Cortex of kidney (tissue), 1 donor: ENCODE measurements at places on chromosomes 7 and 10.

DNA sequence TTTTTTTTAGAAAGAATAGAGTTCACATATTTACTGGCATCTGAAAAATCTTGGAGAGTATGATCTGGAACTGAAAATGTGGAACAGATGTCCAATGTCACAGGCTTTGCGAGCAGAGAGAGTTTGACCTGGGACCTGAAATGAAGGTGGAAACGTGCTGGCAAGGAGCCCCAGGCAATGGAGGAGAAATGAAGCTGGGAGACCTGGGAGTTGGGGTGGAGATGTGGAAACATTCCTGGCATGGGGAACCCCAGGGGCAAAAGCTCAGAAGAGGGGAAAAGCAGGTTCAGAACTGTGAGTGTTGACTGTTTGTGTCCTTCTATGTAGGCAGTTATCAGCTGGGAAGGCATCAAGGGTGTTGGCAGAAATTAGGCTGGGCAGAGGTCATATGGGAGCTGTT lies 7.3 kb upstream of the PNLIPRP2 start:
- no peak for DNase-seq

GRCh38 chr10:36739884-36740445 lies 385.4 kb upstream of the ANKRD30A start:
- no peak for DNase-seq

GRCh38 chr10:50347394-50347802 lies 96.1 kb upstream of the ASAH2 start:
- no peak for DNase-seq

- DNase-seq = no peak
These were observed 438.0 kb downstream of the CNTNAP2 start for GRCh38 chr7:146554556-146554955.

DNA sequence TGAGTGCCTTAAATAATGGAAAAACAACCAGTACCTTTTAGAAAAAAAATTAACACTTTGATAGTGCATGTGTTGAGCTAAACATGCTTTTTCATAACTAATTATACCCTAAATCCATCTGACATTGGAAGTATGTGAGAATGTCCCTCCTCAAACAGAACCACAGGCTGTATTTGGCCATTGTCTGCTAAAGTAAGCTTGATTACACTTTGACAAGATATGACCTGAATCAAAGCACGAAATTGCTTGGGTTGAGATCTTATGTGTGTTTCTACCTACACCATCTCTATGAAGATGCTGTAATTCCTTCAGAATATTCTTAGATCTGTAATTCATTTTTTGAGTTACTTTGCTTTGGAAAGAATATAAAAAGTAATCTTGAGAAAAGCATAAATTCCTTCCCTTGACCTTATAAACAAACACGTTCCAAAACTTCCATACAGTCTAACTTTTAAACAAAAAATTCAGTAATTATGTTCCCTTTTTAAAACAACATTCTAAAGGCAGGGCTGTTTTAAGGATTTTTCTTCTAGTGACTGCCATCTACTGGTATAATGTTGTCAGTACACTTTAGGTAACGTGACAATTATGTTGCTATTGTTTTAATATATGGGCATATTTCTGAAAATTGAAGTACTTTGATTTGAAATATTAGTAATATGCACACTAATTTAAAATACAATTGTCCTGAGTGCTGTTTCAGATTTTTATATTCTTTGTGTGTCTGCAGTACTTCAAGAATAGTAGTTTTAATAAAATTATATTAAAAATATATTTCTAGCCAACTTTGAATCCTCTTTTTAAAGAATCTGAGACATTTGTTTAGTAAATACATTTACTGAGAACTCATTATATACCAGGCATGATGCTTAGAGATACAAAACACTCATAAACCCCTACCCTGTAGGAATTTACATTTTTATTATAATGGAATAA lies 20.9 kb downstream of the CD36 start:
- no peak for DNase-seq

DNA sequence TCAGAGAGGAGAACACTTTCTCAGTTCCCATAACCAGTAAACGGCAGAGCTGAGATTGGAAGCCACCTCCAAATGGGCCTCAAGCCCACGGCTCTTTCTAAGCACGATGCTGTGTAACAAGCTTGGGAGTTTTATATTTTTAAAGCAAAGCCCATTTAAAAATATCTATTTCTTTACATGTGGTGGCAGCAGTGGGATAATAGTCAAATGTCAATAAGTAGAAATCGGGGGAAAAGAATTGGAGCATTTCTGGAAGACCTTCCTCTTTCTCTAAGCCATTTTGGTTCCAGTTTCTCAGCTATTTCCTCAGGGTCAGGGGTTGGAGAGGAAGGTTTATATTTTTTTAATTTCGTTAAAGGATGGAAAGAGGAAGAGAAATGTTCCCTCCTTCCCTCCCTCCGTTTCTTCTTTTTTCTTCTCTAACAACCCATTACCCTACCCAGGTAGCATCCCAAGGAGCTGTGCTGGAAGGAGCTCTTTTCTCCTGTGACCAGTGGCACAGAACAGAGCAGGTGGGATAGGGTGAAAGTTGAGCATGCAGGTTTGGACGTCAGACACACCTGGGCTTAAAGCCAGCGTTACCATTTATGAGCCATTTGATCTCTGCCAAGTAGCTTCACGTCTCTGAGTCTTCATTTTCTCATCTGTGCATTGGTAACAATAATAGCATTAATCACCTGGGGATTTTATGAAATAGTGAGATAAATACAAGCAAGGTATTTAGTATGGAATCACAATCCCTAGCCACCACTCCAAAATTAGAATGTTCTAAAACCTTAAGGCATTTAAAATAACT lies 515.7 kb downstream of the RPS24 start:
- DNase-seq = no peak

DNA sequence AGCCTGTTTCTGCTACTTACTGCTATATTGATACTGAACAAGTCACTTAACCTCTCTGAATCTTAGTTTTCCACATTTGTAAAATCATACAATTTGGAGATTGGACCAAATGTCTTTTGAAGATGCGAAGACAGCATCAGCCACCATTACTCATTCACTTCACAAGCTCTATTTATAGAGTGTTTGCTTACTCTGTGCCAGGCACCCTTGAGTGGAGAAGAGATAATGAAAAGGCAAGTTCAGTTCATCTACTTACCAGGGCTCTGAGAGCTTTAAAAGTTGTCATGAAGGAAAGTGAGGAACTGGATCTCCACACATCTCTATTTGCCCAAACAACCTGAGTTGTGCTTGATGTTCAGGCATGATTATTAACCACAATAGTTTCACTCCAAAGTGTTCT lies 277.5 kb downstream of the CSTF2T start:
- DNase-seq = no peak

- no peak for DNase-seq
These were observed 3.1 kb downstream of the NACAD start for GRCh38 chr7:45085619-45086200.

DNA sequence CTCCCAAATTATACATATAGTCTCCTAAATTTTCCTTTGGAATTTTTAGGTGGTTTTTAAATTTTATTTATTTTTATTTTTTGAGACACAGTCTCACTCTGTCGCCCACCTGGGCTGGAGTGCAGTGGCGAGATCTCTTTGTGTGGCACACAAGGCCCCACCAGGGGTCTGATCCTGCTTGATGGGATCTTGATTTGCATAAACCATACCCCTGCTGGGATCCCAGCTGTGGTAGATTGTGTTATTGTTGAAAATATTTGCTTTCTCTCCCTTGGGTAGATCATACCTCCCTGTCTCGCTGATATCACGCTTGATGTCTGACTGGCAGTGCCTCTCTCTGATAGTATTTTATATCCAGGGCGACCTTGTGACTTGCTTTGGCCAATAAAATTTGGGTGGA lies 5.6 kb upstream of the MUC3A start:
- DNase-seq = no peak

DNA sequence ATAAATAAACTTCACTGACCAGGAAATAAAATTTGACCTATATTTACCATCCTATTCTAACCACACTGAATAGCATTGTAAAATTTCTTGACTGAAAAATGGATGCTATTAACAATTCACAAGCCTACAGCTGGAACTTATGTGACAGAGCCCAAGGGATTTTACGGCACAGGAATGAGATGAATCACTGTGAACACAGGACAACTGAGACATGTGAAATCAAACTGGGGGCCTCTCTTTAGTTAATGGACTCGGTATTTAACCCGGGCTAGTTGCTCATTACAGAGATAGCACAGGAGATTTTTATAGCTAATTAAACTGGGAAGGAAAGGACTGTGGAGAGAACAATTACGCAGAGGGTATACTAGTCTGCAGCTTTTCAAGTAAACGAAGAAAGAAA lies 100.6 kb downstream of the MICU1 start:
- no peak for DNase-seq

DNA sequence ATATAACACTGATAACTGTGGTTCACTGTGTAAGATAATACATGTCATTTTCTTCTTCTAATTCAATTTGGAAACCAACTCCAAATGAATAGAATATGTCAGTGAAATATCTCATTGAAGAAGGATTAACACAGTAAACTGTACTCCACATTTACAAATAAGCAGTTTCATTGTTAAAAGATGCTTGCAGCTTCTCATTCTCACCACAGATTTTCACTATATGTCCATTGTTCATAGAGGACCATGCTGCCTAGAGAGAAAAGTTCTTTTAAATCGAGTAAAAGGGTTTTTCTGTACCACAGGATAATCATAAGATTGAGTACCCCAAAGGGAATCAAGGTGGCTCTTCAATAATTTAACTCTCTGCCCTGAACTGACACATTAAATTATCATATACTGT lies 165.5 kb downstream of the LRRN3 start:
- DNase-seq = no peak

GRCh38 chr7:92588561-92588960 lies 1.6 kb downstream of the FAM133B start:
- no peak for DNase-seq

GRCh38 chr7:30893357-30893756 lies 18.3 kb upstream of the AQP1 start:
- DNase-seq = no peak

- no peak for DNase-seq
These were observed 26.5 kb upstream of the BET1 start for GRCh38 chr7:94030634-94031033.

GRCh38 chr7:22129166-22129565 lies 183.5 kb upstream of the CDCA7L start:
- no peak for DNase-seq

- DNase-seq = no peak
These were observed 38.7 kb upstream of the PPP1R17 start for GRCh38 chr7:31648288-31648687.

DNA sequence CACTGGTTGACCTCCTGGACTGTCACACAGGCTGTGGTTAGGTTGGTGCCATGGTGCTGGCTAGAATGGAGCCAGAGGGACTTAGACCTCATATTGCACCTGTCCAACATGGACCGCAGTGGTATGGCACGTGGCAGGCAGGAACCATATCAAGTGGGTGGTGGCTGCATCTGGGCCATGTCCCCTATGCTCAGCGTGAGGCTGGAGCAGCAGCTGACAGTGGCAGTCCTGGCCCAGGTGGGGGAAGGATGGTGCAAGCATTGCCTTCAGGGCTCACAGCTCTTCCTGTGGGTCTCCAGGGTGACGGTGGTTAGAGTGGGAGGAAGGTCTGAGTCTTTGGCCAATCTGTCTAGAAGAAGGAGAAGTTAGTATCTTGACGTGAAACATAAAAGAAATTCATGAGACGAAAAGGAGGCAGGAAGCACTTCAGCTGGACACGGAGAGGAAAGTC lies 54.5 kb upstream of the PFKFB3 start:
- no peak for DNase-seq

GRCh38 chr7:55260676-55261385 lies 104.3 kb upstream of the LANCL2 start:
- DNase-seq = no peak

DNA sequence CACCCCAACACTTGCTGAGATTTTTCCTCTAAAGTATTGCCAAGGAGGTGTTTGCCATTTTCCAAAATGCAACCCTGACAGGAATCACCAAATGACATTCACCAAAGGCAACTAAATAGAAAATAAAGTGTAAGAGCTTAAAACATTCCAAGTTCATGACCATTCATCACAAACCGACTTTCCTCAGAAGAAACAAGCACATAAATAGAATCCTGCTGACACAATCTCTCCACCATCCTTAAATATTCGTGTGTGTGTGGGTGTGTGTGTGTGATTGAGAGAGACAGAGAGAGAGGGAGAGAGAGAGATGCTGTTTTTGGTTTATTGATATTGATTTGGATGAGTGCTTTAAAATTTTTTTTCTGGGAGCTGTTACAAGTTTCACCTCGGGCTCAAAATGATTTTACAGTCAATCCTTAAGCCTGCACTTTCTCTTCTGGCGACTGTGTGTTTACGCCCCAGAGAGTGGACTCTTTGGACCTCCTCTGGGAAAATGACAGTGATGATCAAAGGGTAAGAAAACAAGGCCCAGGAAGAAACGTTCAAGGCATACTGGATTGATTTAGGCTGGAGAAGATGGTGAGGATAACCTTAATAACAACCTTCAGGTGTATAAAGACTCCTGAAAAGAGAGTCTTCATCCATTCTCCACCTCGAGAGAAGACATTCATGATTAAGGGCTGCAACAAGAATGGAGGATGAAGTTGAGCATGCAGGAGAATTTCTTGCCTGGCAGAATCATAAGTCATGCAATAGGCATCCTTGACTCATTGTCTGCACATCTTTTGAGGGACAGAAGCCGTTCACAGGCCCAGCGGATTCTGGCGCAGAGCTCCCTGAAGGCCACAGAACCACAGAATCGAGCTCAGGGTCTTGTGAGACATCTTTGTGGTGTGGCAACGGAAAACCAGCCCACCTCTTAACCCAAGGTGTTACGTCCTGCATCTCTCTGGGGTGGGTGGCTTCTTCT lies 104.4 kb upstream of the FGFR2 start:
- no peak for DNase-seq

DNA sequence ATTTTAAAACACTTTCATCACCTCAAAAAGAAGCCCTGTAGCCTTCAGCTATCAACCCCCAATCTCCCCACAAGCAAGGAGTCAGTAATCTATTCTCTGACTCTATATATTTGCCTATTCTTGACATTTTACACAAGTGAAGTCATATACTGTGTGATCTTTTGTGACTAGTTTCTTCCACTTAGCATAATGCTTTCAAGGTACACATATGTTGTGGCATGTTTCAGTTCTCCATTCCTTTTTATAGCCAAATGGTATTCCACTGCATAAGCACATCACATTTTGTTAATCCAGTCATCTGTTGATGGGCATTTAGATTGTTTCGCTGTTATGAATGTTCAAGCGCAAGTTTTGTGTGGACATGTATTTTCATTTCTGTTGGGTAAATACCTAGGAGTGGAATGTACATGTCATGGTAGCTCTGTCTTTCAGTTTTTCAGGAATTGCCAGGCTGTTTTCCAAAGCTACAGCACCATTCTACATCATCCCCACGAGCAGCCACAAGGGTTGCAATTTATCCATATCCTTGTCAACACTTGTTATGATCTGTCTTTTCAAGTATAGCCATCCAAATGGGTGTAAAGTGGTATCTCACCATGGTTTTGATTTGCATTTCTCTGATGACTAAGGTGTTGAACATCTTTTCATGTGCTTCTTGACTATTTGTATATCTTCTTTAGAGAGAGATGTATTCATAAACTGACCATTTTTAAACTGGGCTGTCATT lies 405.6 kb downstream of the KCNMA1 start:
- no peak for DNase-seq
